ENCODE measurements at places on chromosomes 7 and 10.

DNA sequence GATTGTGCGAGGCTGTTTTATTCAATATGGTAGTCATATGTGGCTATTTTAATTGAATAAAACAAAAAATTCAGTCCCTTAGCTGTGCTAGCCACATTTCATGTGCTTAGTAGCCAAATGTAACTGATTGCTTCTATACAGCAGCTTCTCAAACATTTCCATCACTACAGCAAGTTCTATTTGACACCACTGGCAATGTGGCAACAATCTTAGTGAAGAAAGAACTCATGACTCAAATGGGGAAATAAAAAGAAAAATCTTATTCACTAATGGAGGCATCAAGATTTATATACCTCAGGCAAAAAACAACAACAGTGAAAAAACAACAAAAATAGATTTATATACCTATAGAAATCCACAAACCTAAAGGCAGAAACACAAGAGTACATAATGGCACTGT lies 17.9 kb downstream of the SEM1 start:
- DNase-seq: no peak

DNA sequence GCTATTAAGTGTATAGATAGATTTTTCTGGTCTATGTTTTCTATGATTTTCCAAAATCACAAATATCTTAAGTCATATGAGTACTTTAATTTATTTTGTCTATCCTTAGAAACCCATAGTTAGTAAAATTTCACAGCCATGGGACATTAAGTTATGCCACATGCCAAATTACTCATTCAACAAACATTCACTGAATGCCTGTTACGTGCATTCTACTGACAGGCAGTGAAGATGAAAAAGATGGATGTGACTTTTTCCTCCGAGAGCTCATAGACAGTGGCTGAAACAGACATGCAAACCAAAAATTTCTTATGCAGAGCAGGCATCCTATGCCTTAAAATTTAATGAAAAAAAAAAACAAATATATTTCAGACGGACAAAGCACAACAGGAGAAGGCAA lies 84.9 kb downstream of the CHRM2 start:
- no peak for DNase-seq

- no peak for DNase-seq
Observed at GRCh38 chr10:100014071-100014762, 4.5 kb upstream of the DNMBP start.

DNA sequence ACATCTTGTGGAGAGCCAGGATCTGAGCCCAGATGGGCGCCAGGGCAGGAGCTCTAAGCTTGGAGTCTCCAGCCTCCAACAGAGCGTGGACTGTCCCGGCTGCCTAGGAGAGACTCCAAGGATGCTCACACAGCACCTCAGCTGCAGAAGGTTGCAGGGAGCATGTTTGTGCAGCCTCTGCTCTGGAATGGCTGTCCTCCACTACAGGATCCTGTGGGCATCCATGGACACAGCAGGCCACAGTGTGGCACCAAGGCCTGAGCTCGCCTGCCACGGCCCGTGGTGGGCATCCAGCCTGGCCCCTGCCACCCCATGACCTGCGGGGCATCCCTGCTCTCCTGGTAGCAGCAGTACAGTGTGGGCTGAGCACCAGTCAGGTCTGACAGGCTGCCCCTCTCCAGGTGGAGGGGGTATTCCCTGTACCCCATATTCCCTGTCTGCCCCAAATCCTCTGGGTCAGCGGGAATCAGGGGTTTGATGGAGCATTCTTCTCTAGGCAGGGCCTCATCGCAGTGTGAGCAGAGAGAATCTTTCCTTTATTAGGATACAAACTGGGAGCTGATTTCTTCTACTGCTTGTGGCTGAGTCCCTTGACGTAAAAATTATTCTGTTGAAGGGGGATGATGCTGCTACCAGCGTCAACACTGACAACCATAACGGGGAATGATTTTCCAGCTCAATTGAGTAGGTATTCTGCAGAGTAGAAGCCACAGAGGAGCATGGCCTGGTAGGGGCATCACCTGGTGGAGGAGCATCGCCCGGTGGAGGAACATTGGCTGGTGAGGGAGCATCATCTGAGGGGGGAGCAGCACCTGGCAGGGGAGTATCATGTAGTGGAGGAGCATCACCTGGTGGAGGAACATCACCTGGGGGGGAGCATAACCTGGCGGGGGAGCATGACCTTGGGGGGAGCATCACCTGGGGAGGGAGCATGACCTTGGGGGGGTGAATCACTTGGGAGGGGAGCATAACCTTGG lies 60.6 kb downstream of the GLRX3 start:
- no peak for DNase-seq

- DNase-seq: no peak
Observed at GRCh38 chr7:5195157-5195556, 5.1 kb downstream of the WIPI2 start.

- DNase-seq: no peak
Observed at GRCh38 chr7:90727412-90727811, 131.3 kb downstream of the CDK14 start.

DNA sequence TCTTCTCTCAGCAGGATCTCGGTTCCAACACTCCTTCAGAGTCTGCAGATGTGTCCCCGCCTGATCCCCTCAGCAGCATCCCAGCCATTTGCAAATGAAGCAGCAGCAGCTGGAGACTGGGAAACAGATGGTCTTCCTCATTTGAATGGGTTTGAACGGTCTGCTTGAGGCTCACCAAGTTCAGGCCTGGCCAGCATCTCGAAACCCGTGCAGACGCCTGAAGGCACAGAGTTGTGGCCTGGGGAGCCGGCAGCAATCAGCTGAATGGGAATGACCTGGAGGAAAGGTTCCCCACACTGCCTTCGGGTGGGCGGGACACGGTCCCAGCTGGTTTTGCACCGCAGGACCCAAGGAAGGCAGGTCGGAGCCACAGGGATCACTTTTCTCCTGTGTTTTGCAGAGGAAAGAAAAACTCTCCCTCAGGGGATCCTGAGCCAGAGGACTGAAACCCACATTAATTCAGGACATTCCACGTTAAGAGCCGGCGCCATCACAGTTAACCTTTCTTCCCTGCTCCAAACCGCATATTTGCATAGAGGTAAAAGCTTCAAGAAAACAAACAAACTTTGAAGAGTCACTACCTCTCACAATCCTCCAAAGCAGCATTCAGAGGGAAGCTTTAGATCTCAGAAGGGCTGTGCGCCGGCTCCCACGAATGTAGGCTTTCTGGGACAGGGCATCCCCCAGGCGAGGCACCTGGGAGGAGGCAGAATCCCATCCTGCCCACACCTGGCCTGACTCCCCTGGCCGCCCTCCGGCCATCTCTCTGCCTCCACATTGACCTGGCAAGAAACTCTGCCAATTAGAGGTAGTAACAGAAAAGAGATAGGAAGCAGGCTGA lies 17.7 kb downstream of the FGFR2 start:
- DNase-seq: no peak

DNA sequence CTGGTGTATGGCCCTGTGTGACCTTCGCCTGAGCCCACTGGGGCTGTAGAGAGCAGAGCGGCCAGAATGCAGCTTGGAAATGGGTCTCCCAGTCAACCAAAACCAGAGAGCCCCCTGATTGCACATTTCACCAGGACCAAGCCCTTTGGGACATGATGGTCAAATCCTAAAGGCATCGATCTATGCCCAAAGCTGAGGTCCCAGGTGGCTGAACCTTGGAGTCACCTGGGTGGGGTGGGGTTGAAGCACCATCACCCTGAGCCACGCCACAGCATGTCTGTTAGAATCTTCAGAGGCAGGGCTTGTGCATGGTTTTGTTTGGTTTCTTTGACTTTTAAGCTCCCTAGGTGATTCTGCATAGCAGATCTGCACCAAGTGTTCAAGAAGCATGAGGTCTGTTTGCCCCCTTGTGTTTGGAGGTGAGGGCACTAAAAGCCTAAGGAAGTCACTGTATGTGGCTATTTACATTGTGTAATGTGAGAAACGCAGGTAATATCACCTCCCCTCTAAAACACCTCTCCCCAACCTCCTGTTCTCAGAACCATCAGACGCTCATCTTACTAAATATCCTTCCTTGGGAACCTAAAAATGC lies 9.6 kb downstream of the PKD1L1 start:
- DNase-seq: no peak

- no peak for DNase-seq
Observed at GRCh38 chr7:80184693-80185092, 50.1 kb downstream of the GNAI1 start.

DNA sequence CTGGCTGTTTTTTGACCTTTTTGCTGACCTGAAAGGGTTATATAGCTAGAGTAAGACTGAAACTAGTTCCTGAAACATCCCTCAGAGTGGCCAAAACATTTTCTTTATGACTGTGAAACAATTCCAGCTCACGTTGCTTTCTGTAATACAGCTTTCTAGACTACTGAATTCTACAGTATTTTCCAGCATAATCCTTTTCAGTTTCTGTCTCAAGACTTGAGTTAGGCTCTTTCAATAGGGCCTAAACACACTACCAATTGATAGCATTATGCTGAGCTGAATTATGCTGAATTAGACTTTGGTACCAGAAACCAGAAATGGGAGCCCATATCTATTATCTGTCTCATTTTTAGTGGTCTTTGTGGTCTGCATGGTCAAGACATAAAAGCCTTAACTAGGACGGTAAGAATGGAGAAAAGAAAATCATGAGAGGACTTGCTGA lies 72.6 kb downstream of the EPDR1 start:
- no peak for DNase-seq

GRCh38 chr7:608361-608760 lies 88.7 kb upstream of the PDGFA start:
- no peak for DNase-seq

DNA sequence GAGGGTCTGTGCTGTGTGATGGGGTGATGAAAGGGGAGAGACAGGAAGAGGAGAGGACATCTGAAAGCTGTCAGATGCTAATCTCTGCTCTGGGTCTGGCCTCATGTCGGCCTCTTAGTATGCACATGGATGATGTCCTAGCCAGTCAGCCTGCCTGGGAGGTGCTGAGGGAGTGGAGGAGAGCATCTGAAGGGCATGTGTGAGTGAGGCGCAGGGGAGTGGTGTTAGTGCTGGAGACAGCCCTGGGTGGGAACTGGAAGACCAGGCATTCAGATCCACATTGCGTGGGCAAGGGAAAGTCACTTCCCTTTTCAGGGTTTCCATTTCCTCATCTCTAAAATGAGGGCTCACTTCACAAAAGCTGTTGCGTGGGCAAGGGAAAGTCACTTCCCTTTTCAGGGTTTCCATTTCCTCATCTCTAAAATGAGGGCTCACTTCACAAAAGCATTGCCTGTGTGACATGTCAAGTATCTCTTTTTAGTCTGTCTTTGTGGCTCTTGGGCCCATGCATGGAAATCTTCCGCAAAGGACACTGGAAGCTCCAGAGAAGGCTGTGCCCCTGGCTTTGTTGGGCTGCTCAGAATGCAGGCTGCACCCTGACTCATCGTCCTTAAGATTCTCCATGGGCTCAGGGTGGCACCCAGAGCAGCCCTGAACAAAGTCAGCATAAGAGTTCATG lies 10.0 kb downstream of the SFTPD start:
- no peak for DNase-seq

GRCh38 chr7:129367700-129368388 lies 66.4 kb upstream of the STRIP2 start:
- DNase-seq: peak; percentile 43

GRCh38 chr10:634256-634655 lies 55.2 kb downstream of the DIP2C start:
- no peak for DNase-seq

DNA sequence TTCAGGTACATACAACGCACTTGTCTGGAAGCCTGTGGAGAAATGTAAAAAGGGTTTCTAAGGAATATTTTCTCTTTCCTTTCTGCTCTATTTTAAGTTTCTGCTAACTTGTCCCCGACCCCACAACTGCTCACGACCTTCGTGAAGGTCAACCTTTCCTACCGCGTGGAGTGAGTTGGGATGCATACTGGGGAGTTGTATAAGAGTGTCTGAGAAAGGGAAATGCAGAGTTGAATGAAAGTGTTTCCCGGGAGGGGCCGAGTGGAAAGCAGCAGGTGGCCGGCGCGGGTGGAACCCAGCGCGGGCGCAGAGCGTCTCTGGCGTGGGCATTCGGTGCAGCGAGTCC lies 17.9 kb upstream of the ACBD5 start:
- DNase-seq: no peak

- DNase-seq: no peak
Observed at GRCh38 chr10:113895018-113895417, 40.6 kb downstream of the NHLRC2 start.

- DNase-seq: no peak
Observed at GRCh38 chr7:128205068-128205467, 36.0 kb upstream of the LEP start.
